ENCODE measurements at places on chromosomes 5 and 9.

DNA sequence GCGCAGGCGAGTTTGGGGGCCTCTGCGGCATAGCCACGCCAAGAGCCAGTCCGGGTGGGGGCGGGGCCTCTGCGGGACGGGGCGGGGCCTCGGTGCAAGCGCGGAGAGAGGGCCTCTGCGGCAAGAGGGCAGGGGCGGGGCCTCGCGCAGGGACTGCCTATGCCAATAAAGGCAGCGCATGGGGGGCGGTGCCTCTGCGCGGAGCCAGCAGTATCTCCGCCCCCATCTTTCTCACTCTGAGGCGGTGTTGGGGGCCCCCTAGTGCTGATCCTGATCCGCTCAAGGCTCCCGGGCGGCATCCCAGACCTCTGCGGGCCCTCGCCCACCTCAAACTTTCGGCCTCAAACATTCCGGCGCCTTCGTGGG is 9.2 kb upstream of the GPRIN1 start:
- peak; percentile 52 for DNase-seq

DNA sequence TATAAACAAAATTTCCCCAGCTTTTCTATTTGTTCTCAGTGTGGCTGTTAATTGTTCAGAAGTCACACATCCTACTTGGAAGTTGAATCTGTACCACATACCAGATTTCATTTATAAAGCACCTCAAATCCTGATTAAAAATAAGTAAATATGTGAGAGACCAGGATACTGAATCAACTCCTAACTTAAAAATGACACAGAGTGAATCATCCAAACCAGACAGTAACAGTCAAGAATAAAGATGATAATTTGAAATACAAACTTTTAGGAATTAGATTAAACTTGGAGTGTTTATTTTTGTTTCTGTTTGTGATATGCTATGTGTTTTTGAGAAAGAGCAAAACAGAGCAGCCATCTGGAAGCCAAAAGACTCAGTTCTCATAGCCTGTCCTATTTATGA is 633.2 kb upstream of the RORB start:
- DNase-seq = no peak

GRCh38 chr9:18676525-18676924 is 202.6 kb downstream of the ADAMTSL1 start:
- DNase-seq = no peak

GRCh38 chr5:95883185-95884016 is 60.9 kb upstream of the GLRX start:
- no peak for DNase-seq

DNA sequence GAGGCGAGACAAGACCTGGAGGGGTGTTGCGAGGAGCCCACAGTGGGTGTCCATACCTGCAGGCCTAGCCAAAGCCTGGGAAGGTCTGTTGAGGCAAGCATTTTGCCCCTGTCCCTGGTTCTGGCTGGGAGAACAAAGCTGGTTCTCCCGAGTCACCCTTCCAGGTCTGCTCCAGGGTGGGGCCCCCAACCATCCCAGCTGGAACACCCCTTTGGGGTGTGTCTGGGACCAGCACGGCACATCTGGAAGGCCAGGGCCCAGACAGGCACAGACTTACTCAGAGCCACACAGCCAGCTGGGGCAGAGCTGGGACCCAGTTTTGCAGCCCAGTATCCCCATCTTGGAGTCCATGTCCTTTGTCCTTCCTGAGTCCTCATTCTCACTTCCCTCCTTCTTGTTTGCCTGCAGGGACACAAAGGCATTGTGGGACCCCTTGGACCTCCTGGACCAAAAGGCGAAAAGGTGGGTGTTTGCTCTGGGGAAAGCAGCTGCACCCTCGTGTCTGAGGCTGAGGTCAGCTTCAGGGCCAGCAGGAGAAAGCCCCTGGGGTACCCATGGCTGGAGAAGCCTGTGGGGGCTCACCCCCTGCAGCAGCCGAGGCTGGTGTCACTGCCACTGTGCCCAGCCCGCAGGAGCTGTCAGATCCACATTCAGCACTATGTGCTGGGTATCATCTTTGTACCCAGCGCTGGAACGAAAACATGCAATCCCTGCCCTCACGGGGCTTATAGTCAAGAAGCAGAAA is 38.4 kb upstream of the ORM1 start:
- DNase-seq = no peak

DNA sequence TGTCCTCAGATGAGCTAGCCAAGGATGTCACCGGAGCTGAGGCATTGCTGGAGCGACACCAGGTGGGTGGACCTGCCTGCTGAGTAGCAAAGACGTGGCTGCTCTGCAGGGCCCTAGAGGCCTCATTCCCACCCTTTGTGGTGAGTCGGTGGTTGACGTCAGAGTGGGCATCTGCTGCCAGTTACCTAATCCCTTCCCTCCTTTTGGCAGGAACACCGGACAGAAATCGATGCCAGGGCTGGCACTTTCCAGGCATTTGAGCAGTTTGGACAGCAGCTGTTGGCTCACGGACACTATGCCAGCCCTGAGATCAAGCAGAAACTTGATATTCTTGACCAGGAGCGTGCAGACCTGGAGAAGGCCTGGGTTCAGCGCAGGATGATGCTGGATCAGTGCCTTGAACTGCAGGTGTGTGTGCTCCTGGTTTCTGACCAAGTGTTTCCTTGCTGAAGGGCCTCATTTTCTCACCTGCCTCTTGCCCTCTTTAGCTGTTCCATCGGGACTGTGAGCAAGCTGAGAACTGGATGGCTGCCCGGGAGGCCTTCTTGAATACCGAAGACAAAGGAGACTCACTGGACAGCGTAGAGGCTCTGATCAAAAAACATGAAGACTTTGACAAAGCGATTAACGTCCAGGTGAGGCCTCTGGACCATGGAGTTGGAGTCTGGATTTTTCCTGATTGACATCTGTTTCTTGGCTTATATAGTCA is 48.9 kb downstream of the DYNC2I2 start:
- no peak for DNase-seq

DNA sequence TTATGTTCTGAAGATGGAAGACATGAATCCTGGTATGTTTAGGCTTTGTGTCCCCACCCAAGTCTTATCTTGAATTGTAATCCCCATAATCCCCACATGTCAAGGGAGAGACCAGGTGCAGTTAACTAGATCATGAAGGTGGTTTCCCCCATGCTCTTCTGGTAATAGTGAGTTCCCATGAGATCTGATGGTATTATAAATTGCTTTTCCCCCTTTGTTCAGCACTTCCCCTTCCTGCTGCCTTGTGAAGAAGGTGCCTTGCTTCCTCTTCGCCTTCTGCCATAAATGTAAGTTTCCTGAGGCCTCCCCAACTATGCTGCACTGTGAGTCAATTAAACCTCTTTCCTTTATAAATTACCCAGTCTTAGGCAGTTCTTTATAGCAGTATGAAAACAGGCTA is 229.0 kb downstream of the ARL15 start:
- no peak for DNase-seq

GRCh38 chr5:2642684-2643345 is 108.7 kb downstream of the IRX2 start:
- DNase-seq = no peak

- no peak for DNase-seq
Measured at GRCh38 chr5:143583409-143583808, 179.9 kb upstream of the NR3C1 start.

- no peak for DNase-seq
Measured at GRCh38 chr9:27365707-27366376, 68.9 kb upstream of the EQTN start.

DNA sequence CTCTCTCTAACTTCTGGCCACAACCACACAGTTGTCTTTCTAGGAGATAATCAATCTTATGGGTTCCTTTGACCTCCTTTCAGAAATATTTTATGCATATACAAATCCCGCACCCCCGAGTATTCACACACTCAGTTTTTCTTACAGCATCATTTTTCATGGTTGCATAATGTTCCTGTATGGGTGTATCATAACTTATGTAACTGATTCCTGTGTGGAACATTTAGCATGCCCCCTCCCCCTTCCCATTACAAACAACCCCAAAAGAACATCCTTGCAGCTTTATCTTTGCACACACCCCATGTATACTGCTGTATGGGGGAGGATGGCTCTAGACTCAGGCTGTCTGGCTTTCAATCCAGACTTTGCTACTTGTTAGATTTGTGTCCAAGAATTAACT is 93.8 kb downstream of the PSD2 start:
- no peak for DNase-seq

- no peak for DNase-seq
Measured at GRCh38 chr5:173232499-173233346, 2.3 kb downstream of the NKX2-5 start.

DNA sequence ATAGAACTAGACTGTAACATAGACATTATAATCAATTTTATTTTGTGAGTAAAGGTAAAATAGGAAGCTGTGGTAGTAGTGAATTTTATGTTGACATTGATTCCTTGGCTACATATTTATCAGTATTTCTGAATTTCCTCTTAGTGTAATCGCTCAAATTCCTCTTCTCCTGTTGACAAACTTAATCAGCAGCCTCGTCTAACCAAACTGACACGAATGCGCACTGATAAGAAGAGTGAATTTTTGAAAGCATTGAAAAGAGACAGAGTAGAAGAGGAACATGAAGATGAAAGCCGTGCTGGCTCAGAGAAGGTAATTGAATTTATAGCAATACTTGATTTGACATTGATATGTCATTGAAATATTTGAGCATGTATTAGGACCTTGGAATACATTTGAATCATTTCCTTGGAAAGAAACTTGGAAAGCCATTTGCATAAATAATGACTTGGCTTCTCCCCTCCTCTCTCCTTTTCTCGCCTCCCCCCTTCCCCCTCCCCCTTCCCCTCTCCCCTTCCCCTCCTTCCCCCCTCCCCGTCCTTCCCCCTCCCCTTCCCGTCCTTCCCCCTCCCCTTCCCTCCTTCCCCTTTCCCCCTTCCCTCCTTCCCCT is 75.5 kb downstream of the GPBP1 start:
- DNase-seq = no peak

DNA sequence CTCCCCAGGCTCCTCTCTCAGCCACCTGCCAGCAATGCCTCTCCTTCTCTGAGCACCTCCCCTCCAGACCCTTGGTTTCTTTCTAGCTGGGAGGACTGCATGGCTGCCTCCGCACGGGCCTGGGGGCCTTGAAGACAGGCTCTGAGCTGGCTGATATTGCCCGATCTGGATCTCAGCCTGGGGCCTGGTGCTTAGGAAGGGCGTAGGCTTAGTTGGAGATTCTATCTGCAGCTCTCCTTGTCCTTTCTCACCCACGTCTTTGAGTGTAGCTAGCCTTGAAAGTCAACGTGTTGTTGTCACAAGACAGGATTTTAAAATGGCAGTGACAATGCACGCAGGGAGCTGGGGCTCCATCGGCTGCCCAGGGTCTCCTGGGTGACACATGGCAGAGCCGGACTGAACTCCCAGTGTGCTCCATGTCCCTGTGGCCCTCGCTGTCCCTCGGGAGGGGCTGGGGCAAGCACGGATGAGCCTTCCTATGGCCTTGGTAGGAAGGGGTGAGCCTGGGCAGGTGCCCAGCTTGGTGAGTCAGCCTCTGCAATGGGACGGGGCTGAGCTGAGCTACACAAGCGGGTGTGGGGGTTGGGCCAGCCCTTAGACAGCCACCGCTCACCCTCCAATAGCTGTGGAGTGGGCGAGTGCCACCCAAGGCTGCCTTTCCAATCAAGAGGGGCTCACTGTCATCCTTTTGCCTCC is 9.4 kb downstream of the ADAMTSL2 start:
- DNase-seq = no peak

DNA sequence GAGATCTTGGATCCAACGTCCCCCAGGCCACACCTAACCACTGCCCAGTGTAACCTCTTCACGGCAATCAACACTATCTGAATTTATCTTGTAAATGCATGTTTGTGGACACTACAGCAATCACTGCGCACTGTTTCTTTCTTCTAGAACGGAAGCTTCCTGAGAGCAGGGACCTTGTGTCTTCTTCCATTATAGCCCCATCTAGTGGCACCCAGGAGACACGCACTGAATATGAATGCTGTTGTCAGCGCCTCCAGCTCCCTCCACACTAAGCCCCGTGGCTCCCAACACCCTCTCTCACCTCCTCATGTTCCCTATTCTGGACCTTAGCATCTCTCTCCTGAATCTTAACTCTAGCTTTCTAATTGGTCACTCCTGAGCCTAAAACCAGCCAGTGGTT is 72.7 kb downstream of the SMIM23 start:
- DNase-seq = no peak

GRCh38 chr5:78792345-78793055 is 143.9 kb upstream of the LHFPL2 start:
- no peak for DNase-seq

DNA sequence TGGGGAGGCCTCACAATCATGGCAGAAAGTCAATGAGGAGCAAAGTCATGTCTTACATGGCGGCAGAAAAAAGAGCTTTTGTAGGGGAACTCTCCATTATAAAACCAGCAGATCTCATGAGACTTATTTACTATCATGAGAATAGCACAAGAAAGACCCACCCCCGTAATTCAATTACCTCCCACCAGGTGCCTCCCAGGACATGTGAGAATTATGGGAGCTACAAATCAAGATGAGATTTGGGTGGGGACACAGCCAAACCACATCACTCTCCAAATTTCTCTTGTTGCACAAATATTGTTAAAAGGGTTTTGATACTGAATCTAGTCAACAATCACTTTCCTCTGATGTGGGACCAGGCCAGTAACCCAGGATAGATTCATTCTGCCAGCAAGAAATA is 1176.1 kb downstream of the CDH9 start:
- no peak for DNase-seq

GRCh38 chr9:14746626-14747025 is 24.1 kb upstream of the CER1 start:
- no peak for DNase-seq

DNA sequence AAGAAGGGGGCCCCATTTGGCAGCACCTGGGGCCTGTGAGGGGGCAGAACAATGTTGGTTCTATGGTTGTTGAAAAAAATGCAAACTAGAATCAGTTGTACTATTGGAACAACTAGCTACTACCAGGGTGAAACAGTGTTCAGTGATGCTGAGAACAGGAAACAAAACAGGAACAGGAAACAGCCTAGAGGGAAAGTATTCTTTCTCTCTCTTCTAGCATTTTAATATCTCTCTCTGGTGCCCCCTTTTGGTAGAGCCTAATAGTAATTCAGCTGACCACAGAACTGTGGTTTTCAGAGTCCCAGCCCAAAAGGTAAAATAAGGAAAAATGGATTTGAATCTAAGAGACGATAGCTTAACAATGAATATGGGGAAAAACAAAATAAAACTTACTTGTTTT is 138.0 kb upstream of the KCNN2 start:
- DNase-seq = no peak

- DNase-seq = no peak
Measured at GRCh38 chr5:93096561-93096960, 484.5 kb downstream of the NR2F1-AS1 start.

- no peak for DNase-seq
Measured at GRCh38 chr5:168446983-168447619, 39.2 kb upstream of the RARS1 start.
